T follicular helper cell (primary cell): ENCODE measurements at places on chromosomes 16 and 17.

GRCh38 chr17:18039535-18040260 is 490 bp downstream of the GID4 start:
- DNase-seq: no peak

DNA sequence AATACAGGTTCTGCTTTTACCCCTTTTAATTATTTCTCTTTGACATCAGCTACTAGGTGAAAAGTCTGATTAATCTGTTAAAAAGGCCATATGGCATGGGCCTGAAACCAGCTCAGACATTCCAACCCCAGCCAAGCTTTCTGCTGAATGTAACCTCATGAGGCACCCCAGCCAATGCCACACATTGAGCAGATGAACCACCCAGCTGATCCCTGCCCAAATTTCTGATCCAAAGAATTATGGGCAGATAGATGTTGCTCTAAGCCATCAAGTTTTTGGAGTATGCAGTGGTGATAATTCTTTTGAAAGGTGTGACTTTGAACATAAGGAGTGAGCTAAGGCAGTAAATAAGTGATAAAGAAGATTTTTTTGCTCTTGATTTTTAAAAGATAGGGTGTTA is 177.6 kb upstream of the AXIN2 start:
- no peak for DNase-seq

DNA sequence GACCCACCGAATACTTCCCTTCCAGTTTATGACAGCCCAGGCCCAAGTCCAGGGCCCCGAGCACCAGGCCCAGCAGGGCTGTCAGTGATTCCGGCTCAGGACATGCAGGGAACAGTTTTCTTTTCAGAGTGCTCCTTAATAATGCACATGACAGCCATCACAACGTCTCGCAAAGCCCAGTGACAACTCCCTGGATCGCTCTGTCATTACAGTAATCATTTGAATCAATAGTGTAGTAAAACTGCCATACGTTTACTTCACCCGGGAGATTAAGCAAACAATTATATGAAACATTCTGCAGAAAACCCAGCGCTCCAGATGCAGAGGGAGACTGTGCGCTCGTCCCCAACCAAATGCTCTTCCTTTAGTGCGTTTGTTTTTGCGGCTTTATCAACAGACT is 162.6 kb upstream of the CDH13 start:
- DNase-seq: no peak

- DNase-seq: peak; percentile 86
Observed at GRCh38 chr16:23835390-23836077, at the start of gene PRKCB. Gene PRKCB, plus strand, starts transcription at chr16:23835983.

- DNase-seq: no peak
Observed at GRCh38 chr17:31373150-31374093, 18.1 kb upstream of the RAB11FIP4 start.

GRCh38 chr17:32157225-32157624 is 14.9 kb downstream of the RHOT1 start:
- no peak for DNase-seq

GRCh38 chr17:35057332-35057915 is 6.1 kb downstream of the RFFL start:
- DNase-seq: no peak
